ENCODE measurements at places on chromosomes 2 and 18.

DNA sequence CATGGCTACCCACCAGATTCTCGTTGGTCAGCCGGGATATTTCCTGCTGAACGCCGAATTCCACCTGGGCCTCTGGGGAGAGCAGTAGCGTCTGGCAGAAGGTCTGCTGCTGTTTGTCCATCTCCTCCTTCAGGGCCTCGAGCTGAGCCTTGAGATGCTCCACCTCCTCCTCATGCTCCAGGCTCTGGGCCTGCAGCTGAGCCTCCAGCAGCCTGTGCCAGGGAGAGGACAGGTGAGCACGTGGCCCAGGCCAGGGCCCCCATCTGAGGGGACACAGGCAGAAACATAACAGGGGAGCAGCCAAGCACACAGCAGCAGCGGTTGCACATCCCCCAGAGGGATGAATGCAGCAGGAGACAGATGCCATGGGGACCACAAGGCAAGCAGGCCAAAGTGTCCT lies 40.1 kb upstream of the ACAA2 start:
- no peak for DNase-seq

GRCh38 chr18:52624702-52625101 lies 284.7 kb downstream of the DCC start:
- no peak for DNase-seq

- peak; percentile 26 for DNase-seq
Measured at GRCh38 chr2:16728351-16729136, 62.9 kb upstream of the CYRIA start.

GRCh38 chr2:112639936-112640335 lies 5.8 kb upstream of the SLC20A1 start:
- DNase-seq: no peak

- no peak for DNase-seq
Measured at GRCh38 chr18:77206676-77207374, 42.8 kb upstream of the GALR1 start.

All from GM20000 (cell line).